IPS DF 6.9 (cell line): ENCODE measurements at places on chromosomes 13 and 19.
A peak's percentile ranks its signal among the peaks of the same experiment; 100 is the strongest.

- no peak for DNase-seq
Measured at GRCh38 chr19:33956941-33957340, 160.3 kb downstream of the KCTD15 start.

GRCh38 chr13:51729866-51730553 is 74.0 kb downstream of the DHRS12 start:
- DNase-seq = no peak

- no peak for DNase-seq
Measured at GRCh38 chr13:89857502-89857901, 1490.0 kb upstream of the MIR17HG start.

DNA sequence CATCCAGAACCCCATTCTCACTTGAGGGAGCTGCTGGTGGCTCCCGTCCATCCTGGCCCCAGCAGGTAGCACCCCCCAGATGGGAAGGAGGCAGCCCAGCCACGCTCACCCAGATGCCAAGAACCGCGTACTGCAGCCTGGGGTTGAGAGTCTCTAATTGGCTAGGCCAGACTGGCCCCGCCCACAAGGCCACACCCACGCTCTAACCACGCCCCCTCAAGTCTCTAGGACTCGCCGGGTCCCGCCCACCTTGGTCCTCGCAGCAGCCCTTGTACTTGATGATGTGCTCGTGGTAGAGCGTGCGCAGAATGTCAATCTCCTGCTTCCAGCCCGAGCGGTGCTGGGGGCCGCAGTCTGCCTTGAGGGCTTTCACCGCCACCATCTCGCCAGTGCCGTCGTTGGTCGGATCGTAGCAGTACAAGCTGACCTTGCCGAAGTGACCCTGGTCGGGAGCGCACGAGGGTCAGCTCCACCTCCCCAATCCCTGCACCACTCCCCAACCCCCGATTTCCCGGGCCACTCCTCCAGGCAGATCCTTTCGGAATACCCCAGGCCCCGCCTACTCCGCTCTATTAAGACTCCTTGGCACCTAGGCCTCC is 14.5 kb upstream of the ICAM3 start:
- peak; percentile 89 for DNase-seq

- DNase-seq = no peak
Measured at GRCh38 chr19:27675771-27676170, 1537.2 kb downstream of the UQCRFS1 start.

DNA sequence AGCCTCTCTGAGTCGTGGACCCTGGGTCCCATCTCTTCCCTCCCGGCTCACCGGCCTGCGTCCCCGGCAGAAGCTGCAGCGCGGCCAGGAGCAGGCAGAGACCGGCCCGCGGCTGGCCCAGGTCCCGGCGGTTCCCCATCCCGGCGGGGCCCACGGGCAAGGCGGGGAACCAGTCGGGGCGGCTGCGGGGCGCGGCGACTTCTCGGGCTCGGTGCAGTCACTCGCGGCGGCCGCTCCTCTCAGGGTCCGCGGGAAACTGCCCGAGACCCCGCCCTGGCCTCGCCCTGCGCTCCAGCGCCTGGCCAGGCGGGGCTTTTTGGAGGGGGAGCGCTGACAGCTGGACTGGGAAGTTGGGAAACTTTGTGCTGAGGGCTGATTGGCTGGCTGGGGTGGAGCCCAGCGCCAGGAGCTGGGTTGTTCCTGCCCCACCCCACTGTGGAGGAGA is at the start of gene COL5A3:
Gene COL5A3 (minus strand): TSS at position 258 of the 445 bp plus-strand sequence. CDS start 119 bp downstream, at position 139.
- no peak for DNase-seq

- DNase-seq = no peak
Measured at GRCh38 chr13:113116206-113116800, 6.3 kb upstream of the F10 start.

GRCh38 chr13:20175907-20176652 is 15.2 kb upstream of the GJA3 start:
- no peak for DNase-seq

GRCh38 chr19:22532388-22533300 is 101.5 kb upstream of the ZNF492 start:
- DNase-seq = no peak

GRCh38 chr13:20492641-20493040 is 33.0 kb downstream of the CRYL1 start:
- no peak for DNase-seq

DNA sequence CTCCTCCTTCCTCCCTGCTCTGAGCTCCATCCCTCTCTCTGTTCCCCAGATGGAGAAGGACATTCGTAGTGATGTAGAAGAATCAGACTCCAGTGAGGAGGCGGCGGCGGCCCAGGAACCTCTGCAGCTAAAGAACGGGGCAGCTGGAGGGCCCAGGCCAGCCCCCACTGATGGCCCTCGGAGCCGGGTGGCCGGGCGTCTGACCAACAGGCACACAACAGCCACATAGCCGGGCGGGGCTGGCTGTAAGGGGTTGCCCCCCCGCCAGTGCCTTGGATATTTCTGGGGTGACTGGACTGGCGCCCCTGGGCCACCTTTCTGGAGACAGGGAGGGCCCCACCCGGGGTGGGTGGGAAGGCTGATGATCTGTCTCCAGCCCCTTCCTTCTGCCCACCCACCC is 46.3 kb downstream of the CD320 start:
- no peak for DNase-seq

GRCh38 chr13:66335626-66336025 is 894.5 kb downstream of the PCDH9 start:
- DNase-seq = no peak

DNA sequence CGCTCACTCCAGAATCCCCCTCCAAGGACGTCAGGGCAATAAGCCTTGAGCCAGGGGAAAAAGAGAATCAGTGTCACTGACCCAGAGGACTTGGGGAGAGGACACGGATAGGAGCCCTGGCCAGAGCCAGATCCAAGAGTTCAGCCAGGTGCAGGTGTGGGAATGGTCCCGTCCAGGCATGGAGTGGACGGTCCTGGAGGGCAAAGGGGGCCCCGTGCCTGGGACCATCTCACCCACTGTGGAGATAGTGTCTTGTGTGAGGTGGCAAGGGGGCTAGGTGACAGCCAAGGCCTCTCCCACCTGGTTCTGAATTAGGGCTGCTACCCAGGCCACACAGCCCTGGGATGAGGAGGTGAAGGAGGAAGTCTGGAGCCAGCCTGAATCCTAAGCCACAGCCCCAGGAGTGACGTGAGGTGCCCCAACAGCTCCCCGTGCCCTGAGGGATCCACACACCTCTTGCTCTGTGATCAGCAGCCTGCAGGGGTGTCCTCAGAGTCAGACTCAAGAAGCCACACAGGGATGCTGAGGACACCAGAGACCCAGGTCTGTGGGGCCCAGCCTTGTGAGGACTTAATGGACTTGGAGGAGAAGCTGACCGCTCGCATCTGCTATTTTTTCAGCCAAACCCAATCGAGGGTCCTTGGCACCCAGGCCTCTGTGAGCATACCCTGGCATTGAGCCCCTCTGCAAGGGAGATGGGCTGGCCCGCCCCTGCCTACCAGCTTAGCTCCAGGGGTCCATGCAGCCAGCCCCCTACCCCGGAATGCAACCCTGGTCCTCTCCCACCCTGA is 16.4 kb upstream of the ZNF14 start:
- DNase-seq = no peak

DNA sequence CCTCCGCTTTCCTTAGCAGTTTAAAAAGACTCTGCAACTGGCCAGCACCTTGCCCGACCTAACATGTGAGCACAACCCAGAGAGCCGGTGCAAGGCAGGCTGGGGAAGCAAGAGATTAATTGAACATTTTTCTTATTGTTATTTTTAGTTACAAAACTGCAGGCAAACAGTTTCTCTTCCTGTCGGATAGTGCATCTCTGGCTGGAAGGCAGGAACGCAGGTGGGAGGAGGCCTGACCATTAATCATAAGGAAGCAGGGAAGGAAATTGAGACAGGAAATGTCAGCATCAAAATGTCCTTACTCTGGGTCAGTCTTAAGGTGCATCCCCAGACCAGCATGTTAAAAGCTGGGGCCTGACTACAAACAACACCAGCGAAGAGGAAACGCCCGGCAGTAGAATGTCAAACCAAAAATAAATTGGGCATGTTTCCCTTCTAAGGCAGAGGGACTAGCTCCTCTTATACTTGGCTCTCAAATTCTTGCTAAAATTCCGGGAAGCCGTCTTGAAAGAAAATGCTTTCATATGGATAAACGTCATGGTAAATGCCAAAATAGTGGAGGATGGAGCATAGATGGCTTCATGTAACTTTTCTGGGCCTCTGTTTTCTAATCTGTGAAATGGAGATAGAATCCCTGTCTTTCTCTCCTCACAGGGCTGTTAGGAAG is 226.8 kb downstream of the RAP2A start:
- DNase-seq = no peak

- DNase-seq = no peak
Measured at GRCh38 chr19:35330475-35330874, 1.5 kb downstream of the CD22 start.

- no peak for DNase-seq
Measured at GRCh38 chr19:52170863-52171320, 529 bp downstream of the ZNF836 start.

DNA sequence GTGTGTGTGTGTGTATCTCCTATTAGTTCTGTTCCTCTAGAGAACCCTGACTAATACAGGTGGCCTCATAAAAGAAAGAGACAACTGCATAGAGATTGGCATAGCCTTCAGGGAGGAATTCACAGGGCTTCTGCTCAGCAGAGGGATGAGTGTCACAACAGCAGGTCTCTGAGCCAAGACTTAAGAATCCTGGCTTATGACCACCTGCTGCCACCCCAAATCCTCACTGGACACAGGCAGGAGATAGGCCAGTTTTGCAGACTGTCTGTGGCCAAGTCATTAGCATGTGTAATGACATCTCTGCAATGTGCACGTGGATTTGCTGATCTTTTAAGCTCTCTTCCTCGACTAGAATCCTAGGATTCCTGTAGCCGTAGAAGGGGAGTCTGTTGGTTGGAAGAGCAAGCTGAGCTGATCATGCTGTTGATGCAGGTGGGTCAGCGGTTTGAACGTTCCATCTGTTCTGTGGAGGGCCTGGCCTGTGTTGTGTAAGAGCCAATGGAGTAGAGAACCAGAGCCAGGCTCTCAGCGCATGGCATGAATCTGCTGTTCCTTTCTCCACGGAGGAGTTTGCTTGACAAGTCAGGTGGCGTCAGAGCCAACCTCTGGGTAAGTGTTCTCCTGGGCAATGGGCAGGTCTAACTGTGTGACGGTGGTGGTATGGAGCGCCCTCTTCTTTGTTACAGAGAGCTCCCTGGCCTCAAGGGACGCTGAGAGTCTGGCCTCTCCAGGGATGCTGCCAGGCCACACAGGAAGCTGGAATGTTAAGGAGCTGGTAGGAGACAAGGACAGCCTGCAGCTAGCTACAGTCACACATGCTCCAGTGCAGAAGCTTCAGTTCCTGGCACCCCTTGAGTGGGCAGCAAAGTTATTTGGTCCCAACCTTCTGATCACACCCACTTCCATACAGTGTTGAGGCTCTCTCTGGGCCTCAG is 503.1 kb downstream of the FOXO1 start:
- no peak for DNase-seq

DNA sequence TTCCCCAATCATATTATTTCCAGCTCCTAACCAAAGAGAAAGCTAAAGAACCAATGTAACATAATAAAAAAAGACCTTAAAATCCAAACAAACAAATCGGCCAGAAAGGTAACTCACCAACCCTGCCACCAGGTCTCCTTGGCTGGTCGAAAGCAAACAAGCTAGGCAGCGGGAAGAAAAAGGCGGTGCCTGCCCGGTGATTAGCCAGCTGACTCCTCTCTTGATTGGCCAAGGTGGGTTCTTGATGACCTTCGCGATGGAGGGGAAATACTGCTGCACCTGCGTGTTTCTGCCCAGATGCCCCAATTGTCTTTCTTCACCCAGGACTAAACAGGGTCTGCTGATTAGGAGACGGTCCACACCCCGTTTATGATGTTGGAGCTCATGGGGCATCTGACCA is at the start of gene NLRP11:
Gene NLRP11 (minus strand): TSS at position 154 of the 400 bp plus-strand sequence. CDS start 13,825 bp downstream, outside the sequence.
- DNase-seq = no peak

DNA sequence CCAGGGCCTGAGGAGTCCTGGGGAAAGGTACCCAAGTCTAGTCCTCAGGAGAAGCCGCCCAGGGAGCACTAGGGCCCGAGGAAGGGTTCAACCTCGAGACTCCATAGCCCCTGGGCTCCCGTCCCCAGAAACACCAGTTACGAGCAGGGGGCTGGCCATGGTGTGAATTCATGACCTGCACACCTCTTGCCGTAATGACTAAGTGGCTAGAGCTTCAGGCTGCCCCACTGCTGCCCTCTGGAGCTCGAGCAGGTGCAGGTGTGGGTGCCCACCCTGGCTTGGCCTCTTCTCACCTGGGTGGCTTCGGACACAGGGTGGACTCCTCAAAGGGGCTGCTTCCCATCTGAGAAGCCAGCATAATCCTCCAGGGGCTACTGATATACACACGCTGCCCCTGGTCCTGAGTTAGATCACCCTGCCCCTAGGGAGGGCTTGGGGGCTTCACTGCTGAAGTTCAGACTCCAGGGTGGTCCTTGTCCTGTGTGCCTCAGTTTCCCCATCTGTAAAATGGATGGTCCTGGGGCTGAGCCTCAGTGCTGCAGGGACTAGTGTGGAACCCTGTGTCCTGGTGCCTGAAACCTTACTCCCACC is 13.6 kb downstream of the SPC24 start:
- DNase-seq = no peak

DNA sequence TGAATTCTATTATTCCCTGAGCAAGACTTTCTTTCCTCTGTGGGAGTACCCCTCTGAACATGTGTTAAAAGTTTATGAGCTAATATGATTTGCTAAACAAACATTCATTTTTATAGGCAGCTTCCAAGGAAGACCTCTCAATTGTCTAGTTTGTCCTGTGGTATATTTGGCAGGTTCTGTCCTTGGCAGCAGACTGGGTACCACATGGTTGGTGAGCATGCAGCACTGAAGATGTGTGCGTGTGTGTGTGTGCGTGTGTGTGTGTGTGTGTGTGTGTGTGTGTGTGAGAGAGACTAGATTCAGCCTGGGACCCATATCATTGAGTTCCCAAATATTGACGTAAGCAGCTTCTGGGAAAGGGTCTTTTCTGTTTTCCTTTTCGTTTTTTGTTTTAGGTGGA is 24.0 kb downstream of the FGF9 start:
- no peak for DNase-seq

DNA sequence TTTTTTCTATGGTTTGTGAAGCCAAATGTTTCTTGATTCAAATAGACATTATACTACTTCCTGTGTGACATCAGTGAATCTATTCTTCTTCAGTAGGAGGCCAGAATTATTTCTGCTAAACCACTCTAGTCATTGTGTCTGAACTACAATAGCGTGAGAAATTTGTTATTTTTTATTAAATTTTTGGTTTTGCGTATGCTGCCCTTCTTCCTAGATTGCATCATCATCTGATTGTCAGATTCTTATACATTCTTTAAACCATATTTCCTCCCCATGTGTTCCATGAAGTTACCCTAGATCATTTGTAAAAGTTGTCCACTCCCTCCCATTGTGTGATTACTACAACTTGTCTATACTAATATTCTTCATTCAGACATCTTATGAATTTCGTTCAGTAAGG is 187.8 kb upstream of the SPRY2 start:
- no peak for DNase-seq

GRCh38 chr13:71320452-71320851 is 546.6 kb downstream of the DACH1 start:
- DNase-seq = peak; percentile 20

- DNase-seq = no peak
Measured at GRCh38 chr19:6952956-6953355, 65.6 kb downstream of the ADGRE1 start.
